ENCODE measurements at places on chromosomes 2 and 18.

DNA sequence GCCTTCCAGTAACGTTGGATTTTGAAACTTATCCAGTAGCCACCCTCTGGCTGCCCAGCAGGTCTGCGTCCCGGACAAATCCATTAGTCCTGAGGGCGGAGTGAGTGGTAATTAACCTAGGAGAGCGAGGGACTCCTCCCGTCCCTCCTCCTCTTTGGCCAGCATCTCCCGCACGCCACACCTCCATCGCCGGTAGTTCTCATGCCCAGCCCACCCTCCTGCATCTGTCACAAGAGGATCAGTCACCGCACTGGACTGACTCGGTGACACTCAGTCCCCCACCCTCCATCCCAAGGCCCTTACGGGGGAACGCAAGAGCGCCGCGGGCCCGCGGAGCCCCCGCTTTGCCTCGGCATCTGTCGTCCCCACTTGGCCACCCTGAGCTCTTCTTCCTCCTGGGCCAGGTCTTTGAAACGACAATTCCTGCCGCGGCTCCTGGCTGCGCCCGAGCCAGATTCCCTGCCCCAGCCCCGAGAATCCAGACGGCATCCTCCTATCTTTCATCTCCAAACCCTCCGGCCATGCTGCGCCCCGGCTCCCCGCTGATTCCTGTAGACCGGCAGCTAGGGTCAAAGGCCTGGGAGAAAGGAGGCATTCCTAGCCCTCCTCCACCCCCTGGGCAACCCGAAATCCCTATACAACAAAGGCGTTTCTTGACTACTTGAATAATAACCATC is 77.5 kb downstream of the EIF2AK3 start:
- DNase-seq, result no peak

DNA sequence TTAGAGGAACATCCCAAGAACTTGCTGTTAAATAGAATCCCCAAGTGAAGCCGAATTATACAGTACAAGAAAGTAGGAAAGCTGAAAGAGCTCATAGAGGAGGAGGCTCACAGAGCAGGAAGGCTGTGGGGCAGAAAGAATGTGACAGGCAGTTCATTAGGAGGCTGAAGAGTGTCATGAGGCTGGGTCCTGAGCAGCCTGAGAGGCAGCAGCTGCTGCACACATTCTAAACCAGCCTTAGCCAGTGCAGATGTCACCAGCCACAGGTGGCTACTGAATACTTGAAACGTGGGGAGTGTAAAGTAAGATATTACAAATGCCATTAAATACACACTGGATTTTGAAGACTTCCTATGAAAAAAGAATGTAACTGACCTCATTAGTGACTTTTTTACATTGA is 490.2 kb upstream of the KLHL29 start:
- no peak for DNase-seq

- DNase-seq, result no peak
These were observed 949 bp downstream of the MYOM1 start for GRCh38 chr18:3218819-3219218.

GRCh38 chr2:46544581-46544980 is 65.2 kb downstream of the TMEM247 start:
- DNase-seq, result no peak

GRCh38 chr2:19632403-19632991 is 269.3 kb downstream of the TTC32 start:
- DNase-seq, result no peak

- no peak for DNase-seq
These were observed 888 bp downstream of the FASTKD2 start for GRCh38 chr2:206766057-206766930.

DNA sequence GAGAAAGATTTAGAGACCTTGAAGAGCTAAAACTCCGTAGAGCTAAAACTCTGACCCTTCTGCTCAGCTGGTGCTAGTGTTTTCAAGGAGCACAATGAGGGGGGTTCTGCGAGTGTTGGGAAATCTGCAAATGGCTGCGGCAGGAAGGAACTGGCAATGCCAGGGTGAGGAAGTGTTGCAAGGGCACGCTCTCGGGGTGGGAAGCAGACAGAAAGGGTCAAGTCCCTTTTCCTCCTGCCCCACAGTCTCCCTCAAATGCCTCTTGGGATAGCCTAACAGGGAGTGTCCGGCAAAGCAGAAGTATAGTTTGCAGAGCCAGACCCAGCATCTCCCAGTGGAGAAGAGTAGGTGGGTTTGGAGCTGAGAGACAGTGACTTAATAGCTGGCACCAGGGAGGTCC is 60.5 kb downstream of the NCAPH start:
- no peak for DNase-seq

DNA sequence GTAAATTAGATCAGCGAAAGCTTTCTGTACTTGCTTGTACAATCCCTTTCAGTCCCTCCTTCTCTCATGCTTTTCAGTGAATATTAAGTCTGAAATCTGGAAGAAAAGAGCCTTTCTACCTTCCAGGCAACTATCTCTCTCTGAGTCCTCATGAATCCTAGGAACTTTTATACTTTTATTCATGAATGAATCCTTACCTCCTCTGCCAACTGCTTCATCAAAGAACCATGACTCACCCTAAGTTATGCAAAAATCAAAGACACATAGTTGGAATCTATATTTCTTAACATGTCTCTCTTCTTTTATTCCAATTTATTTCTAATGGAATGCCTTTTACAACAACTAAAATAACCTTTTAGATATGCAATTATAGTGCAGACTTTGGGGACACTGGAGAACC is 394.2 kb downstream of the CLIP4 start:
- no peak for DNase-seq

DNA sequence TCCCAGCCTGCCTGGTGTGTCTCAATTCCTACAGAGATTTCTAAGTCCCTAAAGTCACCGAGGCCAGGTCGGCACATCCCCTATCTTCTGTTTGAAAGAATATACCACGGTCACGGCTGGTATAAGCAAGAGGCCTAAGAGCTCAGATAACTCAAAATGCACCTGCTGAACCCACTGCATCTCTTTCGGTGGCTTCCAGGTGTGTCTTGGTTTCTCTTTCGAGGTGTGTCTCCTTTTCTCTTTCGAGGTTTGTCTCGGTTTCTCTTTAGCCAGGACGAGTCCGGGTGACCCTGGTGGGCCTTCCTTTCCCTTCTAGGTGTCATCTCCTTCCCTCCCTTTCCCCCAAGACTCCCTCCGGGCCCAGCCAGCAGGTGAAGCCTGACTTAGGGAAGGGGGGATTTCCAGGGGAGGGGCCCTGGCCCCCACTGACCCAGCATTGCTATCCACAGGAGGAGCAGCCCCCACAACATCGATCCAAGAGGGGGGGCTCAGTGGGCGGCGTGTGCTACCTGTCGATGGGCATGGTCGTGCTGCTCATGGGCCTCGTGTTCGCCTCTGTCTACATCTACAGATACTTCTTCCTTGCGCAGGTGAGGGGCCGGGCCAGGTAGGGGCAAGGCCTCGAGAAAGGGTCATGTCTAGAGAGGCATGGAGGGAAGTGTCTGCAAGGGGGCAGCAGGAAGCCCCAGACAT is 8.4 kb downstream of the ITM2C start:
- DNase-seq, result no peak

DNA sequence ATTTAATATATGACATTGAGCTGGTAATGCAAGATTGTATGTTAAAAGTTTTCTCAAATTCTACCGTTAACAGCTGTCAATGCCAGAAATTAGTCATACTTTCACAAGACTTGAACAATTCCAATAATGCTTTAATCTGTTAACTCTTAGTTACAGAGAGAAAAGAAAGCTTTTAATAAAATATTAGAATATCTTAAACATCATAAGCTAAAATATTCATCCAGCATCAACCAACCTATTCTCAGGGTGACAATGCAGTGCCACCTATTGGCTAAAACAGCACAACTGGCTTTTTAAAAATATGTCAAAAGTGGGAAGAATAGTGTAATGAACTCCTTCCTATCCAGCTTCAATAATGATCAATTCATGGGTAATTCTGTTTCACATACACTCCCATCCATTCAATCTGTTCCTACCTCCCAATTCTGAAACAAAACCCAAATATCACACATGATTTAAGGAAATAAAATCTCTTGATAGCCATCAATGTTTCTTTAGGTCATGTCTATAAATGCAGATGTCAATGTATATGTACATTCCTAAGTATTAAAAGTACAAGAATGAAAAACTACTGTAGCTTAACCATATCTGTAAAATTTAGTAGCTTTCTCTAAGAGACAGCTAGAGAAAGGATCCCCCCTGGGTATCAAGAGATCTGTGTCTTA is 79.8 kb upstream of the CCDC141 start:
- DNase-seq, result no peak

DNA sequence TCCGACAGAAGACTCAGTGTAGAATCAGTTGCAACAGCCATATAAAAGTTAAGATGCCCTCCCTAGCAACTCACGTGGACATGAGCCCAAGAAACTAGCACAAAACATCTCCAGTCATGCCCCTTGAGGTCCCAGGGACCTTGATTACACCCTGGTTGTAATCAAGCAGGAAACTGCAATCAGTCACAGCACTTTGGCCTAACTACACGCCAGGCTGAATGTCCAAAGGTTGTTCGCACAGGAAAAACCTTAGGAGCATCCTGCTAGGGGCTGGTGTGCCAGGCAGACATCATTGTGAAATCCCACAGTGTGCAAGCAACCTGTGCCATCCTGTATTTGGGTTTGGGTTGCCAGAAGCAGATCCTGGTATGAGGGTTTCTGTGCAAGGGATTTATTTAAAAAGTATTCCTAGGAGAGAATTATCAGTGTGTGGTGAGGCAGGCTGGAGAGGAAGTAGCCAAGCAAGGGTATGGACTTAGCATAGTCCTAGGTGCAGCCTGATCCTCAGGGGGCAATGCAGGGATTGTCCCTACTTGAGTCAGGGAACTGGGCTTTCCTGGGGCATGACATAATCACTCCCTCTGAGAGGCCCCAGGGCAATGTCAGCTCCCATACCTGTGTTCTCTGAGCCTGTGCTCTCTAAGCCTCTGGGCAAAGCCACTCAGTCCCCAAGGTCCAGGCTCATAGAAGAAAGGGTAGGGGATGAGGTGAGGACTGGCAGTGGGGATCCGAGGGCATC is 17.8 kb upstream of the SULT1C2 start:
- DNase-seq, result no peak

DNA sequence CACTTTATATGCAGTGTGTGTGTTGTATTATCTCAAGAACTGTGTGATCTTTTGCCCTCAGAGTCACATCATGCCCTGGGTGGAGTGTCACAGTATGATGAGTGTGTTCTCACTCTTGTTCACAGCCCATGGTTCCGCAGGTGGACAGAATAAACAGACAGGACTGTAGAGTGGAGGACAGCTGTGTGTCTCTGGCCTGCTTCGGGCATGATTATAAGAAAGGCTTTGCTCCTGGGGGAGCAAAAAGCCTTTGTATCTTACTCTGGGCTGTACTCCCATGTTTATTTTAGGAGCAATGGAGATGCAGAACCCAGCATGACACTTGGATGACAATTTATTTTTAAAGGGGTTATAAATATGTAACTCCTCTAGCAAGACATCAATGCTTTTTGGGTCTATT is 371.7 kb upstream of the MEX3C start:
- DNase-seq, result no peak

- no peak for DNase-seq
These were observed 54.8 kb downstream of the FAM168B start for GRCh38 chr2:131038258-131039100.

DNA sequence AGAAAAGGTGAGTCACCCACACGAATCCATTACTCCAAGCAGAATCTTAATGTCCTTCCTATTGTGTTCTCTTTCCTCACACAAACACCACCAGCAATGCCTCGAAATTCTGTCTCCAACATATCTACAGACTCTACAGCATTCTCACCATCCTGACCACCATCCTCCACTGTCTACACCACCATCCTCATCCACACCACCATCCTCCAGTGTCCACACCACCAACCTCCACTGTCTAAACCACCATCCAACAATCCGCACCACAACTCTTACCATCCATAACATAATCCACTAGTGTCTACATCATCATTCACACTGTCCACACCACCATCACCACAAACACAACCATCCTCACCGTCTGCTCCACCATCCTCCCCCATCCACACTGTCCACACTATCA is 121.6 kb upstream of the ALKAL2 start:
- no peak for DNase-seq

DNA sequence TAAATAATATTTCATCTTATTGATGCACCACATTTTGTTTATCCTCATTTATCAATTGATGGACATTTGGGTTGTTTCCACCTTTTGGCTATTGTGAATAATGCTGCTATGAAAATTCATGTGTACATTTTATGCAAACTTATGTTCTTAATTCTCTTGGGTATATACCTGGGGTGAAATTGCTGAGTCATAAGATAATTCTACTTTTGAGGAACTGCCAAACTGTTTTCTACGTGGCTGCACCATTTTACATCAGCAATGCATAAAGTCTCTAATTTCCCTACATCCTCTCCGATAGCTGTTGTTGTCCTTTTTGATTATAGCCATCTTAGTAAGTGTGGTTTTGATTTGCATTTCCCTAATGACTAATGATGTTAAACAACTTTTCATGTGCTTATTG is 116.5 kb upstream of the DLX2 start:
- no peak for DNase-seq

DNA sequence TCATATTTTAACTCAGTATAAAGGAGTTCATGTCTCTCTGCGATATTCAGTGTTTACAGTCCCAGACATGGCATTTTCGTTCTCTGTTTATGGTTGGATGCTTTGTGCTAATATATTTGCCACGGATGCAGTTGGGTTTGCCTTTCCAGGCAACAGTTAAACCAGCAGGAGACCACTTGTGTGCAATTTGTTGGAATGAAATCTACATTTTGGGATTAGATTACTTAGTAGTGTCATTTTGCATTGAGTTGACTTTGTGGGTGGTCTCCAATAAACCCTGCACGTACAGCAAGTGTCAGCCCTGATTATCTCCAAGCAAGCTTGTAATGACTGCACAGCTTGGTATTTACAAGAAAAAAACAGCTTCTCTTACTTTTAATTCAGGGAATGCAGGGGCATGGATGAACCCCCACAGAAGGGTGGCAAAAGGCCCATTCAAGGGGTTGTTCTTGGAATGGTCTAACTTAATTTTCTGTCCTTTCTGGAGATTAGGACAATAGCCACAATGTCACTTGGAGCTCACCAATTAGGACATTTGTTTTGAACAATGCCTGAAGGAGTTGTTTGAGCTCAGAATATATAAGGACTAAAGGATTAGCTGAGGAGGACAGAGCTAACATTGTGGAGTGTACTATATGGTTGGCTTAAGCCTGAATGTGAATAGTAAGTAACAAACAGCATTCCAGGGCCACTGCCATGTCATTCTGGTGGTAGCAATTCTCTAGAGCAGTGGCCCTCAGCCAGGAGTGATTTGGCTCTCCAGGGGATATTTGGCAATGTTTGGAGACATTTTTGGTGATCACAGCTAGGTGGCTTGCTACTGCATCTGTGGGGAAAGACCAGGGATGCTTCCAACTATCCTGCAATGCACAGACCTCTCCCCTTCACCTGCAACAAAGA is 121.5 kb downstream of the SLC4A3 start:
- no peak for DNase-seq

DNA sequence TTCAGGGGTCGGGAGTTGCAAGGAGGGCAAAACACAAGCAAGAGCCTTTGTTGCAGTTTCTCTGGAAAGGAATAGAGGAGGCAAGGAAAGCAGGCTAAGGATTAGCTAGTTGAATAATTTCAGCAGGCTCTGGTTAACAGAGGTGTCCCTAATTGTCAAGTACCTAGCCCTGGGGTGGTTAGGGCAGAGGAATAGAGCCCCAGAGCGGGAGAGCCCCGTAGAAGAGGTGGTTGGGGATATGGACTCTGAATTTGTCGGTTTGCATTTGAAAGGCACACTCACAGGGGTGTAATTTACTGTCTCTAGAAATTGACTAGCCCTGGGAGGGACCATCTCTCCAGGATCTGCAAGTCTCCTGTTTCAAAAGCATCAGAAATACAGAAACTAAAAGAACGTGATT is 1030.2 kb downstream of the TMEM182 start:
- no peak for DNase-seq

- no peak for DNase-seq
These were observed 11.0 kb upstream of the PTPN2 start for GRCh38 chr18:12895014-12895413.

Measured in omental fat pad (tissue), 4 donors.